ENCODE measurements at places on chromosomes 12 and 14.

- DNase-seq: peak; percentile 47
Observed at GRCh38 chr12:91355150-91356006, 172.8 kb upstream of the DCN start.

DNA sequence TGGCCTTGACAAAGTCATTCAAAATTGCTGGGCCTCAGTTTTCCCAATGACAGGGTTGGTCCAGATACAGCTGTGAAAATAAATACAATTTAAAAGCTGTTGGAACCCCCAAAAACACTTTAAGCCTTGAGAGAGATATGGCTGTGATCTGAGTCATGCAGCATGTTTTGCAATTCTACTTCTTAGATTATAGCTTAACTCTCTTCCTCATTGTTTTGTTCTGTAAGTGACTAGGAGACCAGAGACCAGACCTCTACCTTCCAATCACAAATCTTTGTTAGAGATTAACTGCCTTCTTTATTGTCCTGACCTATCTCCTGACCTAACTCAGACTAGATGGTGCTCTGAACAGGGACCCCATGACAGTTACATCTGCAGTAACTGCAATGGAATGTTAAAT lies 198.1 kb downstream of the STXBP6 start:
- no peak for DNase-seq

GRCh38 chr14:56659964-56660551 lies 80.5 kb downstream of the TMEM260 start:
- DNase-seq: no peak

GRCh38 chr12:112321245-112321644 lies 61.0 kb downstream of the HECTD4 start:
- DNase-seq: no peak

GRCh38 chr12:111321317-111321716 lies 47.6 kb downstream of the PHETA1 start:
- DNase-seq: no peak

- DNase-seq: no peak
Observed at GRCh38 chr12:67039995-67040860, 228.9 kb upstream of the CAND1 start.

DNA sequence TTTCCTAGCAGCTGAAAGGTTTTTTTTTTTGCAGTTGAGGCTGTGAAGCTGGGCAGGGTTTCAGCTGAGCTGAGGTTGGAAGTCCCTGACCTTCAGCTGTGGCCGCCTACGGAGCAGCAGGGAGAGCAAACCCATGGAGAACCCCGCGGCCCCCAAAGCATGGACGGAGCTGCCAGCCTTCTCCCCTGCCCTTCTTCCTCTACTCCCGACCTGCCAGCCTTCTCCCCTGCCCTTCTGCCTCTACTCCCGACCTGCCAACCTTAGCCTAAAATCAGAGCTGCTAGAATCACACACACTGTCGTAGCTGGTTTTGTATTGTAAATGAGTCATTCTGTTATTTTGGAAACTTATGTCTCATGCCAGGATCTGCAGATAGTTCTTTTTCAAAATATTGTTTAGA lies 74.6 kb downstream of the PPP2R5C start:
- no peak for DNase-seq

DNA sequence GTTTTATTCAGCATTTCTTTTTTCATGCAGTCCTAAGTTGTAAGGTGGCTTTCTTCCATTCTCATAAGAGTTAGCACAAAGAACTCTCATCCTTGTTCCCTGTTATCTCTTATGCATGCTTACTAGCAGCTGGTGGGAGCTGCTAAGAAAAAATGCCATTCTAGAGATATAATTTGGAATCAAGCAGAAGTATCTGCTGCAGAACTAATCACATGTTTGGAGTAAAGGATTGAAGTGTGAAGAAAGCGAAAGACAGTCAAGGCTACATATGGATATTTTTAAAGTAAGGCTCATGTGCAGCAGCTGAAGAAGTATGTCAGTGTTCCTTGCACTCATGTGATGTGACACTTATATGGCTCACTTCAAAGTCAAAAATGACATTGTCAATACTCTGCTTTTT lies 116.2 kb upstream of the PCED1B start:
- no peak for DNase-seq

- DNase-seq: no peak
Observed at GRCh38 chr12:106950591-106950990, 5.1 kb upstream of the TMEM263 start.

GRCh38 chr12:67811437-67812361 lies 163.2 kb downstream of the DYRK2 start:
- DNase-seq: no peak

DNA sequence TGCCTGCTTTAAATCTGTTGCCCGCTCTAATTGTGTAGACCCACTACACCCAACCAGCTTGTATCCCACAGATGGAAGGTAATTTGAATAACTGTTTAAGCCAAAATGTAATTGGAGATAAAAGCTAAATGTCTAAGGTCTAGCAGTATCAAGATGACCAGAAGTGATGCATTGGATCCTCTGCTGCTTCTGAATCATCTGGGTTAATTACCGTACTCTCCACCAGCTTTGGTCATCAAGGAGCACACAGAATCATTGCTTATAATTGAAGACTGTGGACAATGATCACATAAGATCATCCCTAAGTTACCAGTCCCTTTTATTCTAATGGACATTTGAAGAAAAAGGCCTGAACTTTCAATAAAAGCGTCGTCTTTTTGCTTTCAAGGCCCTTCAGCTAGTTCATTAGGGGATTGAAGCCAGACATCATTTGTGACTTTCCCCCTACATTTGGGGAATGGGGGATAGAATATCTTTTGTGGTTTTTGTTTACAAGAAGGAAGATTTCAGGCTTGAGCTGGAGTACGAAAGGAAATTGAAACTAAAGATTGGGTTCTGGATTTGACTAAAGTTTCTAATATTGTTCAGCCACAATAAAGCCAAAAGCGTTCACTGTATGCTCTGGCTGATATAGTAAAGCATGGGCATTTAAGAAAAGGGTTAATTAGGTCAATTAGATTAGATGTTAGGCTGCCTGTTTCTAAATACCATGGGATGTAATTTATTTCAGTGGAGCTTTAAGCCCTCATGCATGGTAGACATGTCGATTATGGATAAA lies 123.2 kb downstream of the CHST11 start:
- no peak for DNase-seq

GRCh38 chr14:100777818-100778525 lies 47.9 kb upstream of the MEG3 start:
- DNase-seq: no peak

Measured in activated CD4-positive, alpha-beta T cell treated with anti-CD3 and anti-CD28 coated beads, Interleukin-2, amount 50 U/mL, for 48 hours (primary cell).